ENCODE measurements at places on chromosomes 3 and 15.

- DNase-seq = no peak
Observed at GRCh38 chr3:136789976-136790375, 28.9 kb upstream of the SLC35G2 start.

DNA sequence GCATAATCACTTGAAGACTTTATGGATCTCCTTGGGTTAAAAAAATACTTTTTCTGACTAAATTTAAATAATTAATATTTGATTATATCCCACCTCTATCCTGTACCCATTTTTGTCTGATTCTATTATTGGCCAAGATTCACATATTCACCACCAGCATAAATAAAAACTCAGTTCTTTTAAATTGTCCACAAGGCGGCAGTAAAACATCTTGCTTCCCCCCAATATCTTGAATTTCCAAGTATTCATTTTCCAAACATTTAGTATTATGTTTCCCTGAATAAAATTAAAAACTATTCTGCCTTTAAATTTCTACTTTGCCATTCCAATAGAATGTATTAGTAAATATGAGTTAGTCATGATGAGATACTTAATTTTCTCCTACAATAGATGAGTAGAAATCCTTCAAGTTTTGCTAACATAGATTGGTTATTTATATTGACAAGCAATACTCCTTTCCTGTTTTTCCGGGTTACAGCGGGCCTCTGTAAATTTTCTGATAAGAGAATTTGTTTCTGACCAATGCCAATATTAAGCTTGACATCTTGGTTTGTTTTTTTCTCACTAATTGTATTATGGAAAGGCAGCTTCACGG lies 218.7 kb upstream of the MDFIC2 start:
- DNase-seq = no peak

DNA sequence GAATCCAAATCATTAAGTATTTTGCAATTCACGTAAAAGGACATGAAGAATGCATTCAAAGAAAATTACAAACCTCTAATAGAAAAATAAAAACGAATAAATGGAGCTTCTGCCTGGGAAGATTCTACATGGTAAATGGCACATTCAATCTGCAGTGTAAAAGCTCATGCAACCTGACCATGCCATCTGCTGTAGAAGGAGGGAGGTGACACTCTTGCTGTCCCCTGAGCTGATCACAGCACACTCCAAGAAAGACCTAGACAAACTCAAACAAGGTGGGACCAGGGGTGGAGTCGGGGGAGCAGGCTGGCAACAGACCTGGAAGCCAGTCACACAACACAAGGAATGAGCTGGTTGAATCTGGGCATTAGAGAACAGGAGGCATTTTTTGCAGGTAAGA lies 101.8 kb downstream of the BDH1 start:
- no peak for DNase-seq

DNA sequence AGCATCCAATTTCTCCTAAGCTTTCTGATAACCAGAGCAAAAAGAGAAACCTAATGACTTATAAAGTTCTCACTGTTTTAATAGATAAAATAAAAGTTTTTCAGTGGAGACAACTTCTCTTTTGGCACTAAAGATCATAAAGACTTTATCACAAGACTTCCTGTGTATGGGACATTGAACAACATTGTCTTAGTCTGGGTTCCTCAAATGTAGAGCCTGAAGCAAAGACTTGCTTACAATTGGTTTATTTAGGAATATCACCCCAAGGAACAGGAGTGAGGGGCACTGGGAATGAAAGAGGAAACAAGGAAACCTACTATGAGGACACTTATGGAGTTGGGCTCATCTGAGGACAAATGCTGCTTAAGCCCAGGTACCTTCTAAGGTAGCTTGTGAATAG lies 127.4 kb downstream of the B3GALNT1 start:
- DNase-seq = no peak

DNA sequence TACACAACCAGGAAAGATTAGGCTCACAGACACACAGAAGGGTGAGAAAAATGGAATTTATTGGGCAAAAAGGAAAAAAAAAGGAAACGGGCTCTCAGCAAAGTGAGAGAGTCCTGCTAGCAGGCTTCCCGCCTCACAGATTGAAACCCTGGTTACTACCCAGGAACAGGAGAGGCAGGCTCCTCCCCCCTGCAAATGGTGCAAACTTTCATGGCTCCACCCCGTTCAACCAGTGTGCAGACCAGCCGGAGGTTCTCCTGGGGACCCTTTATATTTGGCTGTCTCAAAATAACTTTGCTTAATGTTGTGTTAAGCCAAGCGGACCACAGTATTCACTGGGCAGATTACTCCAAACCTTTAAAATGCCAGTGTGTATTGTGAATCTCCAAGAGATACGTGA lies 40.3 kb downstream of the IL1RAP start:
- no peak for DNase-seq

- no peak for DNase-seq
Observed at GRCh38 chr3:112974894-112975293, at the start of gene CD200R1. Gene CD200R1 (minus strand): TSS chr3:112975103. CDS start chr3:112974857, 246 bp downstream.

GRCh38 chr3:81544385-81544784 lies 217.1 kb downstream of the GBE1 start:
- DNase-seq = no peak

DNA sequence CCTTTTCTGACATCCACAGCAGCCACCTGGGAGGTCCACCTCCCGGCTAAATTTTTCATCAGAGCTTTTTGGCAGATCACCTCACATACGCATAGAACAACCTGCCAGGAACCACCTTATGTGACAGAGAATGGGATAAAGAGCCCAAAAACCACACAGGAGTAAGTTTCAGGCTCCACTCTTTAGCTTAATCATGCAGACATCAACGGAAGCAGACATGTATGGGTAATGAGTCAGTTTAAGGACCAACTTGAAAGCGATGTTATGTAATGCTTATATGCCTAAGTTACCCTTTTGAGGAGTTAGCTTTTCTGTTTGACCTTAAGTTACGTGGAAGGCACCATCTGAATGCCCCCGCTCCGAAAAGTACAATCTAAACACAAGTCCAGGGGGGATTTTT lies 183.3 kb upstream of the BHLHE40 start:
- DNase-seq = no peak
